Mammary epithelial cell (primary cell): ENCODE measurements at places on chromosomes 6 and 20. TPM values are rescaled to one million over a fixed set of nuclear protein-coding genes. Genes with fewer than 3 reads are reported as not detected.
A peak's percentile ranks its signal among the peaks of the same experiment; 100 is the strongest.

Gene CAP2
- 7.2 TPM for total RNA-seq

Gene IL17A
- not detected in 2 replicates for total RNA-seq

DNA sequence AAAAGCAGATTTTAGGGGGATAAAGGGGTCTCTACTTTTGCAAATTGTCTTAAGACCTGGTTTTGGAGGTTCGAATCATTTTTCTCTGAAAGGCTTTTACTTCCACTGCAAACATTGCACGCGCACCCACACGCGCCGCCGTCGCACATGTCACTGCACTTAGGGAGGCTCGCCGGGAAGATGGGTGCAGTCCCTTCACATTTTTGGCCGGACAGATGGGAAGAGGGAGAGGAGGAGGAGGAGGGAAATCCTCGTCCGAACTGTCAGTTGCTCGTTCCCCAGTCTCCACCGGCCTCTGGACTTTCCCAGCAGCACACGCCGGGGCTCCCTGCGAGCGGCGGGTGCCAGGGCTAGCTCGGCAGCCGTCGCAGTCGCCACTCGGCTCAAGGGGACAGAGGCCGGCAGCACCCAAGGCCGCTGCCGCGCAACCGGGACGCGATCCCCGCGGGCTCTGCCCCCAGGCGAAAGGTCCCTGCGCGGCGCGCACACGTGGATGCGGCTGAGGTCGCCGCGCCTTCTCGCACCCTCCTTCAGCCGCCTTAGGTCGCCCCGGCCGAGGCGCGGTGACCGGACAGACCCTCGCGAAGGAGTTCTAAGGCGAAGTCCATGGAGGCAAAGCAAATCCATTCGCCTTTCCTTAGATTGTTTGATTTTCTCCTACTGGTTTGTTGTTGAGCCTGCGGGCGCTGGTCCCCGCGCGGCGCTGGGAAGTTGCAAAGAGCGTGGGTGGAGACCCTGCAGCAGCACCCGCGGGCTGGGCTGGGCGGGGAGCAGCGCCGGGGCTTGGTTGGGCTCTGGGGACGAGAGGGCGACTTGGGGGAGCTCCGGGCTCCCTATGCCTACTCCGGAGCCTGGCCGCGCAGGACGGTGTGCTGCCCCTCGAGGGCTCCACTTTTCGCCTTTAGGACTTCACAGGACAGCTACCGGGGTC, 1.2 kb downstream of the MYB start:
- DNase-seq: peak; percentile 23

DNA sequence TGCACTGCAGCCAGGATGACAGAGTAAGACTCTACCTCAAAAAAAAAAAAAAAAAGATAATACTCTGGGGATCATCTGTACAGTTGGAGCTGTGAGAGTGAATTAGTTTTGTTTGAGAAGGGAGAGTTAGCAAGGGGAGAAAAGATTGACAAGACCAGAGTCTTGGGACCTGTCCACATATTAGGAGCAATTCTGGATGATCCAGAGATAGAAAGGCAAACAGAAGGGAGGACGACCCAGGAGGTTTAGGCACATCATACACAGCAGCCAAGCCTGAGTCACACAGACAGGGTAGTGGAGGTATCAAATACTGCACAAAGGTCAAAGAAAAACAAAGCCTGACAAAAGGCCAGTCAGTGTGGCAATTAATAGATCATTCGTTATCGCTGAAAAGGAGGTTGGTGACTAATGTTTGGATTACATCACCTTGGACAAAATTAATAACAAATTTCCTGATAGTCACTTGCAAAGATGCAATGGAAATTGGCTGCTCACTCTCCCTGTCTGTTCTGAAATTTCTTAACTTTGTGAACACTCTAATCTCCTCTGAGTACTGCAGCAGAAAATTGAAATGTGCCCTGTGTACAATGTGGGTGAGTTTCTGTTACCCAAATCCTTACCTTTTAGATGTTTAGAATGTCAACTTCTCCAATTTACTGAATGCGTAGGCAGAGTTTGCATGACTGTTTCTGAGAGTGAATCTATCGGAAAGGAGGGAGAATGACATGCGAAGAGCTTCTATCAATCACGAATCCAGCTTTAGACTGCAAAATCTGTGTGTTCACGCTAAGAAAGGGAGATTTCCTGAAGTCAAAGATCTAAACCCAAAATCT, 105.4 kb downstream of the TSHZ2 start:
- DNase-seq: peak; percentile 63

- no peak for DNase-seq
These were observed 537.4 kb upstream of the CHD6 start for GRCh38 chr20:42155586-42155985.

- peak; percentile 35 for DNase-seq
These were observed 56.2 kb upstream of the NHSL1 start for GRCh38 chr6:138555421-138555988.
